ENCODE measurements at places on chromosomes 7 and 10.
A peak's percentile ranks its signal among the peaks of the same experiment; 100 is the strongest.

DNA sequence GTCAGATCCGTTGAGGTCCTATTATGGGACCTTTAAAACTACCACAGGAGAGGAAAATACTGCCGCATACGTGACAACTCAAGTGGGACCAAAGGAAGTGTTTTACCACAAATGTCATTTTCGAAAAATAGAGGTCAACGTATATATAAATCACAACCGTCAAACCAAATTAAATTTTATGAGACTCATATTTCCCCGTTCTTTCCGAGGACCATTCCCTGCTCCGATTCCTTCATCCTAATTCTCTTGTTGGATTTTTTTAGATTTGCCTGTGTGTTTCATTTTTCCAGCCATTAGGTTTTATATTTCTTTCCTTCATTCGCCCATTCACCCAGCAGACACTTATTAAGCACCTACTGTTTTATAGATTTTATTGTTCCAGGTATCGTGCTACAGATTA is 583.9 kb upstream of the FOXK1 start:
- no peak for DNase-seq

DNA sequence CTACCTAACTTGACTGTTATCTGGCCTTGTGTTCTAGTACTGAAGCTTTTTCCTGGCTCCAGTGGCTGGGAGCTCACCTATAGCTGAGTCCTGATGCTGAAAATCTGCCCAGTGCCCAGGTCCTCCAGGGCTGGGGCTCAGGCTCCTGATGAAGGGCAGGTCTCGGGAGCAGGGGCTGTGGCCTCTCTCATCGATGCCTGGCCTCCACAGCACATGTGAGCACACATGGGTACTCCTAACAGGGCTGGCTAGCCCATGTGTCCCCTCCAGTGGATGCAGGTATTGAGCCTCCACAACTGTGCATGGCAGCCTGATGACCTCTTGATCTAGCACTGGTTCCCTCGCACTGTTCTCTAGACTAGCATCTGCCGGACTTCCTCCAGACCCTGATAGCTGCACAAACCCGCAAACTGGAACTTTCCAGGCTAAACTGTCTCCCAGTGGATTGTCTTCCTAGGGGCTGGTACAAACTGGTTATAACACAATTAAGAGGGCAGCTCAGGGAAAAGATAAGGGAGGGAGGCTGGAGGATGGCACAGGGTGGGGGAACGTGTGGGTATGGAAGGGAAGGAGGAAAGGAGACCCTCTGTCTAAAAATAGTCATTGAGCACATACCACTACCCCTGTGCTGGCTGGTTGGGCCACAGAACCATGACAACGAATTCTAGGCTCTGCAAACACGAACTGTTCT is 35.1 kb downstream of the PLAC9 start:
- no peak for DNase-seq

GRCh38 chr7:112149734-112150133 is 56.5 kb downstream of the DOCK4 start:
- DNase-seq = no peak

- no peak for DNase-seq
Measured at GRCh38 chr7:153301936-153302335, 542.4 kb downstream of the ACTR3B start.

DNA sequence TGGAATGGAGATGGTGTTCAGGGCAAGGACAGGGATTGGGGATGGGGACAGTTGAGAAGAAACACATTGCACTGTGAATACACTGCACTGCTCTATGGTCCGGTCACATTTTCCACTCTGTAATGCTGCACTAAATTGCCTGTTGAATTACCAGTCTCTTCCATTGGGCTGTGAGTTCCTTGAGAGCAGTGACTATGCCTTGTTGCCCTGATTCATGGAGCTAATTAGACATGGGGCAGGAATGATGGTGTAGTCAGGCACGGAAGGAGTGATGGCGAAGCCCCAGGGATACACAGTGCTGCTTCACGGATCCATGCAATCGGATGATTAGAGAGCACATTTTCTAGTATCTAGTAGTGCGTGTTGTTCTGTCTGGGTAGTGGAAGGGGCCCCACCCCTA is 25.4 kb upstream of the GPAM start:
- peak; percentile 6 for DNase-seq

- DNase-seq = no peak
Measured at GRCh38 chr10:127997937-127998336, 91.0 kb downstream of the PTPRE start.

DNA sequence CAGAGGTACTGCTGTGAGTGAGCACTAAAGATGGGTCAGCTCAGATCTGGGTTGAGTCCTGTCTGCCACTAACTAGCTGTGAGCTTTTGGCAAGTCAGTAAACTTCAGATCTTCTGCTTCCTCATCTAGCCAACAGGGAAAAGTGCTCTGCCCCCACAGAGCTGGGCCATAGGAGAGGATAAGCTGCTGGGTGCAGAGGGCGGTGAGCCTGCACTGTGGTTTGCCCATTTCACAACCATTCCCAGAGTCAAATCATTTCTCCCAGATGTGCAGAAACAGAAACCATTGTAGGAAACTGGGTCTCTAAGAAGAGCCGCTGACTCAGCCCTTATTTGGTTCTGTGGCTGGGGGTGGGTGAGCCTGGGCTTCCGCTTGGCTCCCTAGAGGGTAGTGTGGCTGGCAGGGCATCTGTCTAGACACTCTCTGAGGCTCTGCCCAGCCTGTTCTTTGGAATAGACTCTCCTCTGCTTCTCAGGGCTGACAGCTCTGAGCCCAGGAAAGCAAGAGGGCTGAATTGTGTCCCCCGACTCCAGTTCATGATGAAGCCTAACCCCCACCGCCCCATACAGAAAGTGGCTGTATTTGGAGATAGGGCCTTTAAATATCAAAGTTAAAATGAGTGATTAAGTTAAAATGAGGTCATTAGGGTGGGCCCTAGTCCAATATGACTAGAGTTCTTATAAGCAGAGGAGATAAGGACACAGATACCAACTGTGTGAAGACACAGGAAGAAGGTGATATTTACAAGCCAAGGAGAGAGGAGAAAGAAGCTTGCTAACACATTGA is 29.5 kb upstream of the ARHGAP22 start:
- peak; percentile 90 for DNase-seq

- DNase-seq = no peak
Measured at GRCh38 chr10:13998163-13998835, 332.4 kb downstream of the FRMD4A start.

- DNase-seq = no peak
Measured at GRCh38 chr10:4868357-4868657, 42.3 kb downstream of the AKR1E2 start.

- DNase-seq = no peak
Measured at GRCh38 chr7:99392659-99393354, 15.6 kb downstream of the PDAP1 start.

DNA sequence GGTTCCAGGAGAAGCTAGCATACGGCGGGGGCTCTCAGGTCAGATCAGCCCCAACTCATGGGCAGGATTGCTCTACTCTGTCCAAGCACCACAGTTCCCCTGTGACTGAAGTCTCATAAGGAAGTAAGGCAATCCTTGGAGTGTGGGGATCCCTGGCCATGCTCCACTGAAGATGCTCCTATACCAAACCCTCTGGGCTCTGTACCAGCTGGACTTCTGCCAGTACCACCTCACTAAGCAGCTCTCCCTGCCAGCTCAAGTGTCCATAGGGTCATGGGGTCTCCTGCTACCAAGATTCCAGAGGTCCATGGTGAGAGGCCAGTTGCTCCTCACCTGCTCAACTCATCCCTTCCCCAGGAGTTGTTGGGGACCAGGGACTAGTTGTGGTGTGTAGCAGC is 355.7 kb upstream of the STEAP1 start:
- peak; percentile 74 for DNase-seq

DNA sequence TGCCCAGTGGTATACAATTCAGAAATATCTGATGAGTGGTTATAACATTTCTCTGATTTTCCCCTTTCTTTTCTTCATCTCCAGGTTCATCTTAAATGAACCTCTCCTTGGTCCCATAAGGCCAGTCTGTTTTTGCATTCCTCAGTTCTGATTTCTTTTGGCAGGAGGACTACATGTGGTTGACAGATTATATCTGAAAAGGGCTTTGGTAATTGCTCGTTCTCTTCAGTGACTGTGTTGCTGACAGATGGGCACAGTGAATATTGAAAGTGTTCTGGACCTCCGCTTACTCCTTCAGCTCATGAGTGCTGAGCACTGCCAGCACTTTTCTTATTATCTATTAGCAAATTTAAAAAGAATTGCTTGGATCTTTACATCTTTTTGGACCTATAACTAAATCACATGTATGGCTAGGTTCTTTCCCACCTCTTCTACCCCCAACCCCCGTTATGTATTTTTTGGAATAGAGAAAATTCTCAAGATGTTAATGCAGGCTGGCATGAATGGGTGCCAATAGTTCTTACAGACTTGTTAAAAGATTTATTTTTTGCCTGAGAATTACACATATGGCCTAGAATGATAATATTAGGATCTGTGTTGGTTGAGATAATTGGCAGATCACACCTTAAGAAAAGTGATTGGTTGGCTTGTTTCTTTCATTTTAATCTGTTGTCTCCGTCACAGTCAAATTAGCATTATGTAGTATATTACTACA is 323.0 kb downstream of the EXOC4 start:
- no peak for DNase-seq

DNA sequence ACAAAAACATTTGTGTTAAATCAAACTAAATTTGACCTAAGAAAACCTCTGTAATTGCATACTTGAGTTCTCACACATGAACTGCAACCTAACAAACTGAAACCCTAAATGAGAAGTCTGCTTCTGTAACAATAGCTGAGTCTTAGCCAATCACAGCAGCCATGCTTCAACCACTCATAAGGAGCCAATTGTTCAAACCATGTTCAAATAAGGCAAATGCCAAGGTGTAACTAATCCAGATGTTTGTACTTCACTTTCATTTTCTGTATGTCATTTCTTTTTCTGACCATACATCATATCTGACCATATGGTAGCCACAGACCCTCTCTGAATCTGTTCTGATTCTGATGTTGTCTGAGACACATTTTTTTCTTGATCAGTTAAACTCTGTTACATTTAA is 47.5 kb upstream of the ANTXRL start:
- DNase-seq = peak; percentile 6

DNA sequence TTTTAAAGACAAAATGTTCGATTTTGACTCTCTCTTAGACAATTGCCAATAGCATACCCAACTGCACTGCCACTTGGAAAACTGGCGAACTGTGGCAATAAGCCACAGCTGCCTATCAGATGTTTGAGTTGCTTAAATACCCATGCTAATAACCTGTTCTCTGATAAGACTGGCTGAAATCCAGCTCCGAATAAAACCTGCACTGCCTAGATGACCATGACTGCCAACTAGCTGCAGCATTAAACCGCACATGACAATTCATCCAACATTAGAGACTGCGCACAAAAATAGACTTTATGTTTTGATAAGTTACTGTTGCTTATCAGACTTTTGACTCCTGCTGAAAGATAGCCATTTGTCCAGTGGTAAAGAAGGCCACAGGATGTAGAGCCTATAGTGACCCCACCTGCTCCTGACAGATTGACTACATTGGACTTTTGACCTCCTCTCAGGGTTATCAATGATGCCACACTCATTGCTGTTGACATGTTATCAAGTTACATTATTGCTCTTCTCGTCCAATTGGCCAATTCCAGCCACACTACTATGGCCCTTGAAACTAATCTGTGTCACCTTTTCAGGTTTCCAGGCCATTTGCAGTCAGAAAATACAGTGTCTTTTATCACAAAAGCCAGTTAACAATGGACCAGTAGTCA is 299.0 kb downstream of the HGF start:
- DNase-seq = no peak

GRCh38 chr10:125159932-125160855 is at the start of gene CTBP2:
Gene CTBP2, minus strand, starts transcription at chr10:125160563.
- no peak for DNase-seq

GRCh38 chr10:114477285-114477684 is 73.0 kb upstream of the AFAP1L2 start:
- peak; percentile 6 for DNase-seq

DNA sequence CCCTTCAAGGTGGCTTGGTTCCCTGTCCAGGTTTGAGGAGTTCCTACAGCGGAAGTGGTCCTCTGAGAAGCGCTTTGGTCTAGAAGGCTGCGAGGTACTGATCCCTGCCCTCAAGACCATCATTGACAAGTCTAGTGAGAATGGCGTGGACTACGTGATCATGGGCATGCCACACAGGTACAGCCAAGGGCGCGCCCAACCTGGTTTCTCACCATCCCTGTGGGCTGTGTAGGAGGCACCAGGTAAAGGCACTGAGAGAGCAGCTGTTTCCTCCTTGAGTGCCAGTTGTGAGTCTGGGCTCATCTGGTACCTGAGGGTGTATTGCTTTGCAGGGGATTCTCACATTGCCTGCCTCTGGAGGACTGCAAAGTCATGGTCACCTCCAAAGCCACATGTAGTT is 68.0 kb downstream of the OGDH start:
- DNase-seq = no peak

DNA sequence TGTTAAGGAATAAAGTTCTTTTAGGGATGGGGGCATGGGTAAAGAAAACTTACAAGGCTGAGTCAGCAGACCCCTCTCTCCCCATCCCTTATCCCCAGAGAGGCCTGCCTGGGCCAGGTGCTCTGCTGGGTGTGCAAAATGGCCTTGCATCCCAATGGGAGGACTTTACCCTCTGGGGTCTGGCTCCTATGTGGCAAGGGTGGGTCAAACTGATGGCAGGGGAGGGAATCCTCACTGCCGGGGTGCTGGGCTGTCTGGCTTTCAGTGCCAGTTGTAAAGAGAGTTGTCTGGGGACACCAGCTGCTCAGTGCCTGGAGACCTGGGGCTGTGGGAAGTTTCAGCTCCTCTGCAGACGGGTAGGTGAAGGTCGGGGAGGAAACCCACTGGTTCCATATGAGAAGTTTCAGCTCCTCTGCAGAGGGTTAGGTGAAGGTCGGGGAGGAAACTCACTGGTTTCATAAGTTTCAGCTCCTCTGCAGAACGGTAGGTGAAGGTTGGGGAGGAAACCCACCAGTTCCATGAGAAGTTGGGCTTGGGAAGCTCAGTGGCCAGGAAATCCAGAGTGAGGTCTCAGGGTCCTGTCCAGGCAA is 127.2 kb upstream of the PODXL start:
- no peak for DNase-seq

DNA sequence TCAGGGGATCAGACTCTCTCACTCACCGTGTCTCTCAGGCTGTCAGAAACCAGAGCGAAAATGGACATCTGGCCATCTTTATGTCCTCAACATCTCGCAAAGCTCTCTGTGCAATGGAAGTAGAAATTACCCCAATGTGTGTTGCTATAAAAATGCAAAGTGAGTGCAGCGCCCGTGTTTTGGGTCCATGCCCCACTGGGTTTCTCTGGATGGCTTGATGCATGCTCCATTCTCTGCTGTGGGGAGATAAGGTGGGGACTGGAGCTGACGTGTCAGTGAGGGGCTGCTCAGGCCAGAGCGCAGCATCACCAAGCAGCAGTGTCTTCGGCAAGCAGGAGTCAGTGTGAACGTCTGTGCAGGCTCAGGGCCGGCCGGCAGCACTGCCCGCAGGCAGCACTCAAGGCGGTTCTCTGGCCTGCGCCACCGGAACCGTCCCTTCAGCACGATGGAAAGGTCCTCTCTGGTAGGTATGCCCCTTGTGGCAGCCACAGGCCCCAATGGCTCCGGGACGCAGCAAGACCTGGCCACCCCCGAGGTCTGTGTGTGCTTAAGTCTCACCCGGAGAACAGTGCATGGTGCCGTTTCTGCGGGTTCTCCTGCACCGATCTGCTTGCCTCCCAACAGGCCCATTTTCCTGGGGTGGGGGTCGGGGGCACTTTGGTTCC is 30.2 kb downstream of the WDR86 start:
- DNase-seq = no peak

All from renal cortical epithelial cell (primary cell).